T follicular helper cell (primary cell): ENCODE measurements at places on chromosomes 2 and 18.

GRCh38 chr2:190891372-190891771, 10.8 kb downstream of the GLS start:
- DNase-seq = no peak

DNA sequence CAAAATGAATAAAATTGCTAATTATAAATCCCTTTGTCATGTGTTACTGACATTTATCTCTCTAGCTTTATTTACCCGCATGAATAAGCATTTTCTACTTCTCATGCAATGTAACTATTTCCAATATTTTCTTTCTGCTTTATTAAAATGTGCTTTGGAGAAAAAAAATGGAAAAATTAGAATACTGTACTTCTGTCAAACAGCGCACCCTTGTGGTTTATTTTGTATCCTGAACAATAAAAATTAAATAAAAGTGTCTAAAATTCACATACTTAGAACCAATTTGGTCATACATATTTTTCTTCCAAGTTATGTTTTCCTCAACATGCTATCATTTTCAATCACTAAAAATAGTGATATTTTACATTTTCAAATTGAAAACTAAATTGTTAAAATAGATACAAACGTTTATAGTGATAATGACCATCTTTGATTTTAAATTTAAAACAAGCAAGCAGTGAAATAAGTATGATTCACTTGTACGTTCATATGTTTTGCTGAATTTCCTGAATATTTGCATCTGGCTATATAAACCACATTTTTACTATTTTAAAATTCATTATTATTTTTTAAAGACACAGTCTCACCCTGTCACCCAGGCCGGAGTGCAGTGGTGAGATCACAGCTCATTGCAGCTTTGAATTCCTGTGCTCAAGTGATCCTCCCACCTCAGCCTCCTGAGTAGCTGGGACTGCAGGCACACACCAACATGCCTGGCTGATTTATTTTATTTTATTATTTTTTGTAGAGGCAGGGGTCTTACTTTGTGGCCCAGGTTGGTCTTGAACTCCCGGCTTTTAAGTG, 95.9 kb upstream of the GRB14 start:
- no peak for DNase-seq

DNA sequence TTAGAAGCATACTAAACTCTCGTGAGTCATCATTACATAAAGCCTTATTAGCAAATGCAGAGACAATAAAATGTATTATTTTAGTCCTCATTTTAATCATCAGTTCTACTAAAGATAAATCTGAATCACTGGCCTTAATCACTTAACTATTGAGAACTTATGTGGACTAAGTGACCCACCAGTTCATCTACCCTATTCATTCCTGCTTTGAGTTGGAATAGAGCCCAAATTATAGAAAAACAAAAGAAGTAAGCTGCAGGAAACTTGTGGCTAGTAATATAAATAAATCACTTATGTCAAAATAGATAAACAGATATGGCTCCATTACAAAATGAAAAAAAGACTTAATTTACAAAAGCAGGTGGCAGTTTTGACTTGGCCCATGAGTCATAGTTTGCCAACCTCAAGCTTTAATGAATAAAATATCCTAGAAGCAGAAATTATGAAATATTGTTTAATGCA, 851.8 kb upstream of the CRIM1 start:
- no peak for DNase-seq

GRCh38 chr2:151905963-151906632, 77.9 kb upstream of the ARL5A start:
- no peak for DNase-seq

DNA sequence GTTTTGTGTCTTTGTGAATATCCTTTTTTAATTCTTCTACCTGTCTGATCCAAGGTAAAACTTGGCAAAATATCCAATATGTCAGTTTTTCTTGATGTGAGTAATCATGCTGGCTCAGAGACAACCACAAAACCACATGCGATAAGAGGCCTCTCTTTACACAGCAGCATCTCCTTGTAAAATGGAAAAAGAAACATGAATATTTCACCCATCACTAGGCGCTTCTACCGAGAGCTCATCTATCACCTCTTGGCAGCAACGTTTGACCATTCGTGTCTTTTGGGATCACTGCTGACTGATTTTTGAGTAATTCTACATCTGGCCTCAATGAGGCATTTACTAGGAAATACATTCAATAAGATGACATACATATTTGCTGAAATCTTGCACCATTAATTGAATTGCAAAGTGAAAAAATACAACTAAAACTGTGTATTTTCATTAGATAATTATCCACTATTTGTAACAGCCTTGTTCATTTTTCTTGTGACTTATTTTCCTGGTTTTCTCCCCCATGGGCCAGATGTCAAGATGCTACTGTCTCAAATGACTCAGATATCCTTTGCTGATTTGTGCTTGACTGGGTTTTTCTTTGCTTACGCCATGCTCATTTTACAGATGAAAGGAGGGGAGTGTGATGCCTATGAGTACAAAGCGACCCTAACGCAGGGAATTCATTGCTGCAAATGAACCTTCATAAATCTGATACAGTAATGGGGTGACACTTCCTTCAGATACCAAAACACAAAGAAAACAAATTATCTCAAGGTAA, 467.5 kb downstream of the FBXO15 start:
- DNase-seq = no peak

GRCh38 chr2:109549016-109549590, 64.7 kb downstream of the SEPTIN10 start:
- DNase-seq = no peak
